ENCODE measurements at places on chromosomes 16 and 17.

DNA sequence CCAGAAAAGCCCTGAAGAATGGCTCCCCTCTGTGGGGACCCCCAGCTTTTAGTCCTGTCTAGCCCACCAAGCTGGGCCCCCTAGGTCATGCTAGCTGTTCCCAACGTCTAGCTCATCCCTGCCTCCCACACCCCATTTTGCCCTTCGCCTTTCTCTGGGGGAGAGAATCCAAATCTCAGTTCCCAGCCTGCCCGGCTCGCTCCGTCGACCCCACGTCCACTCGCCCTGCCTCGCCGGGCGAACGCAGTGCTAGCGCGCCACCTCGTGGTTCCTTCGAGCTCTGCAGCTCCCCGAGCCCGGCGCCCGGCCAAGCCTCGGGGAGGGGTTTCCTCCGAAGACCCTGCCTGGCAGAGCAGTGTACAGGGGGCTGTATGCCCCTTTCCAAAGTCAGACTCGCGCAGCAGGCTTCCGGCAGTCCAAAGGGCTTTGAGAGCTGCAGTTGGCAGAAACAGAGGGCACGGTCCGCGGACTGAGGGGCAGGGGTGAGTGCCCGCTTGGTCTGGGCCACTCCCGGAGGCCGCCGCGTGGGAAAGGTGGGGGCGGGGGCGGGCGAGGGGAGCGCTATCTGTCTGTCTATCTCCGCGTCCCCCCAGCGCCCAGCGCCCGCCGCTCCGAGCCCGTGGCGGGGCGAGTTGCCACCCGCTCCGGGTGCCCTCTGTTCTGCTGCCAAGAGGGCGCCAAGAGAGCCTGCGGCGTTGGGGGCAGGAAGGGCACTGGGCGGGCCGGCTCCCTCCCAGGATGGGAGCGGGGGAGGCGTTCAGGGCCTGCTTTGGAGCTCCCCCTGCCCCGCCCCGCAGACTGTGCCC lies 1.7 kb upstream of the DLX3 start:
- peak; percentile 76 for DNase-seq

DNA sequence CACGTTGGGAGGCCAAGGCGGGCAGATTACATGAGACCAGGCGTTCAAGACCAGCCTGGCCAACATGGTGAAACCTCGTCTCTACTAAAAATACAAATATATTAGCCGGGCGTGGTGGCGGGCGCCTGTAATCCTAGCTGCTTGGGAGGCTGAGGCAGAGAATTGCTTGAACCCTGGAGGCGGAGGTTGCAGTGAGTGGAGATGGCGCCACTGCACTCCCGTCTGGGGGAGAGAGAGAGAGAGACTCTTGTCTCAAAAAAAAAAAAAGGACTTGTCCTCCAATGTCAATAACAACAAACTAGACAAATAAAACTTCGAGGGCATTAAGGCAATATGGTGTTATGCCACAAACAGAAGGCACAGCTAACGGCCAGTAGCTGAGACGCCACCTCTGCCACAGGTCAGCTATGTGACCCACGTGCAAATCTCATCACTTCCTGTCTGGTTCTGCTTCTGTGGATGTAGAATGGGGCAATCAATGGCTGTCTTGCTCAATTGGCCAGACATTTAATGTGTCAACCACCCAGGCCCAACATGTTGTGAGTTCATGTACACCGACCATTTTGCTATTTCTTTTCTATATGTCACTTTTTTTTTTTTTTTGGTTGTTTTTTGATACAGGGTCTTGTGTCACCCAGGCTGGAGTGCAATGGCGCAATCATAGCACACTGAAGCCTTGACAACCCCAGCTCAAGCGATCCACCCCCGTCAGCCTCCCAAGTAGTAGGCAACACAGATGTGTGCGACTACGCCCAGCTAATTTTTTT lies 834 bp upstream of the TXNDC11 start:
- DNase-seq, result peak; percentile 46

DNA sequence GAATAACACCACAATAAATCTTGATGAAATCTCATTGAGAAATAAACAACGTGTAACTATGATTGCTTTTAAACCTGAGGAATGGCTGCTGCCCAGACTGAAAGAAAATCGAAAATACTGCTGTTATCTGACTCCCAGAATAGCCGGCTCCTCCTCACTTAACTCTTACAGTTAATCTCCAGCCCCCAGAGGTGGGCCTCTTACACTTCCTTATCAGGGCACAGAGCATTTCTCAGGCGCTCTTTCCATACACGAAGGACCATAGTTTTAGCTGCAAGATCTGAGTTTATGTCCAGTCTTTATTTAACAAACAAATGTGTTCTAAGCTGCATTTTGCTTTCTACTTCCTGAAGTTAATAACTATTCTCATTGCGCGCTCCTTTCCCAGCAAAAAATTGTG lies 206.9 kb downstream of the MAP2K4 start:
- DNase-seq, result no peak

- no peak for DNase-seq
Measured at GRCh38 chr17:79164913-79165695, 90.5 kb downstream of the ENGASE start.

GRCh38 chr17:1111599-1112443 lies 68.0 kb downstream of the ABR start:
- DNase-seq, result no peak
